ENCODE measurements at places on chromosomes 5 and 9.
A peak's percentile ranks its signal among the peaks of the same experiment; 100 is the strongest.

- DNase-seq = no peak
Observed at GRCh38 chr5:111972548-111972947, 215.6 kb upstream of the NREP start.

DNA sequence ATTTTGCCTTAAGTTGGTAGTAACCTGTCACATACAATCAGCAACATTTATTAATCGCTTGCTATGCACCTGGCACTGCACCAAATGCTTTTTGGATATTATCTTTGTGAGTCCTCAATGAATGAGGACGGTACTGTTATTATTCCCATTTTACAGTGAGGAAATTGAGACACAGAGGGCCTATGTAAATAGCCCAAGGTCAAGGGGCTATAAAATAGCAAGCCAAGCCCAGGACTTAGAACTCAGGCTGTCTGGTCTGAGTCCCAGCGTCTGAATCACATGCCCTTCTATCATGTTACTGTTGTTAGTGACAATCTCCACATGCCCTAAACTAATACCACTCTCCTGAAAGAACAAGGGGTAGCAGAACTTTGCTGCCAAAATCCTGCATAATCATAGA lies 60.0 kb downstream of the ERAP1 start:
- DNase-seq = no peak

DNA sequence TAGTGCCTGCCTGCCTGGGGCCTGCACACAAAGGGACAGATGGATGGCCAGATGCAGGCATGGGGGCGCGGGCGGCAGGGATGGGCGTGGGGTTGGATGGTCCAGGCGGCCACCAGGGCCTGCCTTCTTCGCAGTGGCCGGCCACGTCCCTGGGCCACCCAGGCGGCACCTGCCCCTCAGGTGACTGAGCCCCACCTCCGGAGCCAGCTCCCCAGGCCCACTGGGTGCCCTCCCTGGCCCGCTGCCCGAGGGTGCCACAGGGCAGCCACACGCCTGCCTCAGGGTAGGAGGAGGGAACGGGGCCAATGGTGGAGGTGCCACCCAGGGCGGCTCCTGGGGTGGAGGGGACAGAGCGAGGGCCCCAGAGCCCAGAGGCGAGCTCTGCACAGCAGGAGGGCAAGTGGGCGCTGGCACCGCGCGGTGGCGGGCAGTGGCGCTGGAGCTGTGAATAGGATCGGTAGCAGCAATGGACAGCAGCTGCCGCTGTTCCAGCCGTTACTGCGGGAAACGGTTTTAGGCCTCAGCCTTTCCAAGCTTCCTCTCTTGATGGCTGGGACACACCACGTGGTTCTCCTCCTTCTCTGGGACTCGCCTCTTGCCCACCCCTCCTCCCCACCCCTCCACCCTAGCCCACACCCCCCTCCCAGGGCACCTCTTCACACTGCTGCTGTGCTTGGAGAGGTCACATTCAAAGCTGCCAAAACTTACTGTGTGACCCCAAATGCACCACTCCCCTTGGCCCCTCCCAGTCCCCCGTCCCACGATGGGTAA lies 19.1 kb downstream of the LHX3 start:
- DNase-seq = no peak

GRCh38 chr9:112074250-112075008 lies 100.7 kb downstream of the SUSD1 start:
- DNase-seq = peak; percentile 52

GRCh38 chr9:18594837-18595236 lies 120.9 kb downstream of the ADAMTSL1 start:
- no peak for DNase-seq

DNA sequence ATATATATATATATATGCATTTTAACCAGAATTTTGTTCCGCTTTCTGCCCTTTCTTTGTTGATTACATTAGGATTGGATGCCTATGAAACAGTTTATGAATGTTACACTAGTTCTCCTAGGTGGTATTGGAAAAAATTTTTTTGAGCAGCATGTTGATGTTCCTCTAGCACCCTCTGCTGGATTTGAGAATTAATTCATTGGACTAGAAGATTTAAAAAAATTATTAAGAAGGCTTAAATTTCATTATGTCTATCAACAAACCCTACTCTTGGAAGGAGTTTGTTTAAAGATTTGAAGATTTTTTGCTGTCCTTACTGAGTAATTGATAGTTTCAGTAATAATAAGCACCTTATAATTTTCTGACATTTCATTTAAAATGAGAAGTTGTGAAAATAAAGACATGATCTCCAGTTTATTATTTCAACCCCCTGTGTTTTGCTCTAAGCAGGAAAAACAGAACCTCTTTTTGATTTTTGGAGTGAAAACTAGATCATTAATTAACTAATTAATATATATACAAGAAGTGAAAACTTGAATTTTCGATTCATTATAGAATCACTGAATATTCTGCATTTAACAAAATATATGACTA lies 89.6 kb downstream of the CCDC171 start:
- no peak for DNase-seq

Data from stimulated activated naive CD4-positive, alpha-beta T cell treated with Interleukin-2 at 50 U/mL for 16 hours (primary cell).